Skeletal muscle tissue (tissue), 5 donors: ENCODE measurements at places on chromosomes 11 and 22. TPM values are rescaled to one million over a fixed set of nuclear protein-coding genes. Genes with fewer than 3 reads are reported as not detected.

The SLC35F2 gene
- 3.1 TPM for total RNA-seq

The GRM5 gene
- total RNA-seq = not detected

The CDCA5 gene
- total RNA-seq = 1.0 TPM

The GPR83 gene
- total RNA-seq = not detected

The CARNS1 gene
- 17.2 TPM for total RNA-seq

The LIN7C gene
- total RNA-seq = 29.7 TPM

The EI24 gene
- total RNA-seq = 90.8 TPM

The ISX gene
- total RNA-seq = not detected

The RANBP1 gene
- 85.1 TPM for total RNA-seq

The NEFH gene
- total RNA-seq = 0.52 TPM

The MOGAT2 gene
- 0.52 TPM for total RNA-seq

The SAA4 gene
- not detected for total RNA-seq

The POU2AF2 gene
- total RNA-seq = not detected
